Naive thymus-derived CD4-positive, alpha-beta T cell (primary cell): ENCODE measurements at places on chromosomes 13 and 19. TPM values are rescaled to one million over a fixed set of nuclear protein-coding genes. Genes with fewer than 3 reads are reported as not detected.

DNA sequence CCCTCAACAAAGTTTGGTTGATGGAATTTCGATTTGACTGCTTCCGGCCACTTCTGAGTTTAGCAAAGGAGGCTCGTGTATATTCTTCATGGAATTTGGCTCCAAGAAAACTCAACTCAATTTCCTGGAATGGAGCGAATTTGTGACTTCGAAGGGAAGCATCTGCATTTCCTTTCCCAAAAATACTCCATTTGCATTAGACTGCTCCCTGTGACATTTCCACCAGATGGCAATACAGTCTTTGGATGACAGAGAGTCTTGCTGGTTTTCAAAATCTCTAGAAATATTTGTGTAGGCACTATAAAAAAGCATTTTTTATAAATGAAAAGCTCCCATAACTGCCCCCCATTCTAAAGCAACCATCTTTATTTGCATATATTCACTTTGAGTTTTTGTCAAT is 4.1 kb downstream of the C1QTNF9 start:
- H3K36me3 ChIP-seq: no peaks in the 10 kb centered on the region
- H3K4me1 ChIP-seq: no peaks in the 10 kb centered on the region
- no peak for DNase-seq
- no peak overlapping the region for H3K27ac ChIP-seq
- H3K4me3 ChIP-seq: no peak overlapping the region
- no peaks in the 10 kb centered on the region for H3K27me3 ChIP-seq

Gene CYP2F1
- not detected for total RNA-seq

DNA sequence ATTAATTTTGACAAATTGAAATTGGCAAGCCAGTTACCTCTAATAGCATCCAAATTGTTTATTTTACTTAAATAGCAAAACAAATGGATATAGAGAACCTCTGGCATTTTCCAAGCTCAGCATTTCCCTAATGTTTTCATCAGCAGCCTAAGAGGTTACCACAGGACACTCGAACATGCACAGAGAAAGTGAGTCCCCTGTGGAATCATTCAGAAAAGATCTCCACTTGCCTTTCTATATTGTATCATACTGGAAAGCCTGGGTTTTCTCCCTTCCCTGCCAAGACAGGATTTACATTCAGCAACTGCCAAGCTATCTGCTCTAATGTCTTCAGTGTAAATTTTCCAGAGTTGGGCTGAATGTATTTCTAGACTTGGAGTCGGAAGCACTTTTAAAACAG is 188.9 kb downstream of the KCTD12 start:
- H3K36me3 ChIP-seq: no peaks in the 10 kb centered on the region
- H3K27ac ChIP-seq: no peak overlapping the region
- no peak overlapping the region for H3K4me3 ChIP-seq
- DNase-seq: no peak

Gene ING1
- total RNA-seq: 21.8 TPM

- DNase-seq: peak; percentile 67
- H3K4me3 ChIP-seq: no peak overlapping the region
- H3K27ac ChIP-seq: no peak overlapping the region
- H3K36me3 ChIP-seq: no peaks in the 10 kb centered on the region
- no peaks in the 10 kb centered on the region for H3K4me1 ChIP-seq
- H3K27me3 ChIP-seq: peaks cover 10% of the 10 kb centered on the region
Measured at GRCh38 chr13:20182231-20182846, 10.4 kb downstream of the GJB2 start.

DNA sequence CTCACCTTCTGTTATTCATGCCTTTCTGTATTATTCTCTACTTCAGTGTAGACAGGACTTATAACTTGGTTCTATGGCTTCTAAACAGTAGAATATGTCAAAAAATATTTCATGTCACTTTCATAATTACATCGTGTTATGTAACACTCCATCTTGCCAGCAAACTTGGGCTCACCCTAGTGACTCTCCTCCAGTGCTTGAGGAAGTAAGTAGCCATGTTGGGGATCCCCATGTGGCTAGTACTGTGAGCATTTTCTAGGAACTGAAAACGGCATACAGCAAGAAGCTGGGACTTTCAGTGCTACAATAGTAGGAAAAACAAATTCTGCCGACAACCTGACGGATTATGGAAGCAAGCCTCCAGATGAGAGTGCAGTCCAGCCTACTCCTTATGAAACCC is 495.6 kb downstream of the SLITRK6 start:
- H3K27me3 ChIP-seq: no peaks in the 10 kb centered on the region
- no peak for DNase-seq
- no peaks in the 10 kb centered on the region for H3K4me1 ChIP-seq
- no peak overlapping the region for H3K4me3 ChIP-seq
- no peak overlapping the region for H3K27ac ChIP-seq

Gene TNNI3
- total RNA-seq: not detected in 2 replicates

- no peak overlapping the region for H3K27ac ChIP-seq
- no peaks in the 10 kb centered on the region for H3K27me3 ChIP-seq
- no peak overlapping the region for H3K4me3 ChIP-seq
- no peaks in the 10 kb centered on the region for H3K36me3 ChIP-seq
- DNase-seq: no peak
Measured at GRCh38 chr13:84208246-84208910, 326.1 kb upstream of the SLITRK1 start.

Gene TMEM150B
- 0.73 TPM for total RNA-seq

Gene SYNE4
- 5.4 TPM for total RNA-seq

DNA sequence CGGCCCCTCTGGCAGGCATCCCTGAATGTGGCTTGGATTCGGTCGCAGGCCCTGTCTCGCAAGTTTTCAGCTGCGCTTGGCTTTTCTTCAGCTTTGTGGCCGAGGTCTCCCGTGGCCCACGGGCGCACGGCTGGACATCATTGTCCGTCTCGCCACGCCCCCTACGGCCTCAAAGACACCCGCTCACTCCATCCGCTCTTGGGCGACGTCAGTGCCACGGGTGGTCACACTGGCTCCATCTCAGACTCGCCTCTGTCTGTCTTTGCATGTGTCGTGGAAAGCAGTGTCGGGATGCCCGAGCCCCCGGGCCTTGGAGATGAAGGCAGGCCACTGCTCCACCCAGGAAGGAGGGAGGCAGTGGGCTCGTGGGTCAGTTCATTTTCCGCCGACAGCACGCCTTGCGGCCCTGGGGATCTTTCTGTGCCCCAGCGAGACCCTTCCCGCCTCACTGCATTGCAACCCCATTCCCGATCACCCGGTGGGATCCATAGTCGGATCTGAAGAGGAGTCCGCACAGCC is 51.0 kb downstream of the ZNF146 start:
- no peak overlapping the region for H3K27ac ChIP-seq
- H3K4me3 ChIP-seq: no peak overlapping the region
- no peaks in the 10 kb centered on the region for H3K36me3 ChIP-seq
- H3K4me1 ChIP-seq: no peaks in the 10 kb centered on the region
- no peaks in the 10 kb centered on the region for H3K27me3 ChIP-seq

Gene BCL3
- 15.0 TPM for total RNA-seq

DNA sequence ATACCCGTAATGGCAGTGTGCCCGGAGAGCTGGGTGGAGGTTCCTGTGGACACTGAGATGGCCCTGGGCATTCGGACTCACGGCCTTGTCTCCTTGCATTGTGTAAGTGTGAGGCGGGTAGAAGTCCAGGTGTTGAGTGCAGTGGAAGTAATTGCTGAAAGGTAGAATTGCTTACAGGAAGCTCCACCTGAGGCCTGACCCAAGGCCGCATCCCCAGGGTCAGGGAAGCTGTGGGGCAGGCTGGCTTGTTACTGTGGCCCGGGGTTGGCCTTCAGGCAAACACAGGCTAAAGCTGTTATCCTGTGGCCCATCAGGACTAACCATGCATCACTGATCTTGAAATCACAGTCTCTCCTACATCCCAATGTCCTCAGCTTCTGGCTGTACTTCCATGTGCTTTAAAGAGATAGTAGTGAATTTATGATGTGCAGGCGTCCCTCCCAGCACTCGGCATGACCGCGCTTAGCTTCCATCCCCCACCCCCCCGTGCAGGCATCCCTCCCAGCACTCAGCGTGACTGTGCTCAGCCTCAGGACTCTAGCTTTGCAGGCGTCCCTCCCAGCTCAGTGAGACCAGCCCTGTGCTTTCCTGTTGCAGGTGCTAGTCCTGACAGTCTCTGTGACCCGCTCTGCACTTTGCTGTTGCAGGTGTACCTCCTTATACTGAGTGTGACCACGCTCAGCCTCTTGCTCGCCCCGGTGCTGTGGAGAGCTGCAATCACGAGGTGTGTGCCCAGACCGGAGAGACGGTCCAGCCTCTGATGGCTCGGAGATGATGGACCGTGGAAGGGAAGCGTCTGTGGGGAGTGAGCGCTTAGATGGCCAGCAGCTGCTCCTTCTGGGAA is 35.6 kb upstream of the TFDP1 start:
- H3K27me3 ChIP-seq: no peaks in the 10 kb centered on the region
- DNase-seq: no peak
- no peak overlapping the region for H3K27ac ChIP-seq
- H3K36me3 ChIP-seq: no peaks in the 10 kb centered on the region
- no peak overlapping the region for H3K4me3 ChIP-seq

DNA sequence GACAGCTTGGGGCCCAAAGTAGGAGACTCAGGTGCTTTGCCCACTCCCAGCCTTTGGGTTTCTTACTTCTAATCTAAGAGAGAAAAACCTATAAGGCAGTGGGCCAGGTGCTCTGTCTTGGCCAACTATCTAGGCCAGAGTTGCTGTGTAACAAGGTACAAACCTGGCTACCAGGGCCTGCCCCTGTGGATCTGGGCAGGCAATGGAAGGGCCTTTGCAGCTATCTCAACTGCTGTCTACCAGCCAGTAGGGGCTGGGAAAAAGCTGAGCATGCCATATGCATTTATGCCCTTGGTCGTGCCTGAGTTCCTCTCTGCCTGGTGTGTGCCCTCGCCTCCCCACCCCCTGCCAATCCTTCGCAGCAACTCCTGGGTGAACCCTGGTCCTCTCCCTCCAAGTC is 16.7 kb upstream of the SERPINE3 start:
- no peaks in the 10 kb centered on the region for H3K27me3 ChIP-seq
- H3K4me3 ChIP-seq: no peak overlapping the region
- no peaks in the 10 kb centered on the region for H3K36me3 ChIP-seq
- no peaks in the 10 kb centered on the region for H3K4me1 ChIP-seq
- no peak for DNase-seq
- no peak overlapping the region for H3K27ac ChIP-seq

DNA sequence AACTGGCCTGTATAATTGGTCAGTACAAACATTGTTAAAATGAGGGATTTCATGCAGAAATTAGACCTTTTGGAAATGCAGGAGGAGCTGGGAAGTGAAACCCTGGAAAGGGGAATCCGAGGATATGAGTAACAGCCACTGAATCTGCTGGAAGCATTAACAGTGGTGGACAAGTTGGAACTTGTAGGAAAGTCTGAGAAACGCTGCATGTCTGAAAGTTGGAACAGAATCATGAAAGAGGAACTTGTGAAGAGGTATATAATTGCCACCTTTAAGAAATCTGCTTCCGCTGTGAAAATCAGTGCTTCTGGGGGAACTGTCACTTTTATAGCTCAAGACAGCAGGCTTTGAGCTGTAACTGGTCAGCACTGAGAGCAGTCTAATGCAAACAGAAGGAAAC is 716.5 kb upstream of the PRR20A start:
- H3K27ac ChIP-seq: no peak overlapping the region
- no peaks in the 10 kb centered on the region for H3K27me3 ChIP-seq
- no peaks in the 10 kb centered on the region for H3K4me1 ChIP-seq
- no peak overlapping the region for H3K4me3 ChIP-seq
- H3K36me3 ChIP-seq: no peaks in the 10 kb centered on the region

DNA sequence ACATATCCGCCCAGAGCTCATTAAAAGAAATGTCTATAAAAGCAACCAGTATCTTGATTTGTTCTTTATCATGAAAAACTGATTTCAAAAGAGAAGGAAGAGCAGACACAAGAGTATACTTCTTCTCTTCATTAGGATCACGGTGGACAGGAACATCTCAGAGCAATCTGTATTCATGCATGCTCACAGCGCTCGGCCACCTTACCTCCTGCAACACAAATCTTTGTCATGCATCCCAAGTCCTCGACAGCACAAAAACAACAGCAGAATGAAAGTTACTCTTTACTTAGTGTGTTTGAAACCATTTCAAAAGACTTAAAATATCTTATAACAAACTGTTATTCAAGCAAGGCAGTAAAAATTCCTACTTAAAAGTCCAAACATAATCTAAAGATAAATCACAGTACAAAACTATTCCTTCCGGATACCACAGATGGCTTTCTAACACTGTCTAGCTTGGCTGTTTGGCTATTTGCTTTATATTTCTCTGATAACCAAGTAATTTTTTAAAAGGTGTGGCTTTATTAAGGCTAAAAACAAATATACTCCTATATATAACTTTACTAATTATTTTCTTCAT is 174.5 kb downstream of the TBC1D4 start:
- H3K27me3 ChIP-seq: no peaks in the 10 kb centered on the region
- no peak overlapping the region for H3K27ac ChIP-seq
- no peak for DNase-seq
- peaks cover 11% of the 10 kb centered on the region for H3K36me3 ChIP-seq
- H3K4me3 ChIP-seq: no peak overlapping the region

Gene KASH5
- 0.42 TPM for total RNA-seq

- H3K36me3 ChIP-seq: no peaks in the 10 kb centered on the region
- H3K4me3 ChIP-seq: peak within 1 kb of the TSS; percentile 56
- H3K27ac ChIP-seq: no peak within 1 kb of the TSS
- DNase-seq: peak; percentile 10
- peaks cover 30% of the 10 kb centered on the region for H3K4me1 ChIP-seq
Measured at GRCh38 chr19:6590827-6591319, at the start of gene CD70. TSS of gene CD70 (minus strand) at chr19:6591150. CDS start at chr19:6591002, 148 bp downstream.

Gene CLN5
- total RNA-seq: 16.1 and 18.9 TPM in 2 replicates

DNA sequence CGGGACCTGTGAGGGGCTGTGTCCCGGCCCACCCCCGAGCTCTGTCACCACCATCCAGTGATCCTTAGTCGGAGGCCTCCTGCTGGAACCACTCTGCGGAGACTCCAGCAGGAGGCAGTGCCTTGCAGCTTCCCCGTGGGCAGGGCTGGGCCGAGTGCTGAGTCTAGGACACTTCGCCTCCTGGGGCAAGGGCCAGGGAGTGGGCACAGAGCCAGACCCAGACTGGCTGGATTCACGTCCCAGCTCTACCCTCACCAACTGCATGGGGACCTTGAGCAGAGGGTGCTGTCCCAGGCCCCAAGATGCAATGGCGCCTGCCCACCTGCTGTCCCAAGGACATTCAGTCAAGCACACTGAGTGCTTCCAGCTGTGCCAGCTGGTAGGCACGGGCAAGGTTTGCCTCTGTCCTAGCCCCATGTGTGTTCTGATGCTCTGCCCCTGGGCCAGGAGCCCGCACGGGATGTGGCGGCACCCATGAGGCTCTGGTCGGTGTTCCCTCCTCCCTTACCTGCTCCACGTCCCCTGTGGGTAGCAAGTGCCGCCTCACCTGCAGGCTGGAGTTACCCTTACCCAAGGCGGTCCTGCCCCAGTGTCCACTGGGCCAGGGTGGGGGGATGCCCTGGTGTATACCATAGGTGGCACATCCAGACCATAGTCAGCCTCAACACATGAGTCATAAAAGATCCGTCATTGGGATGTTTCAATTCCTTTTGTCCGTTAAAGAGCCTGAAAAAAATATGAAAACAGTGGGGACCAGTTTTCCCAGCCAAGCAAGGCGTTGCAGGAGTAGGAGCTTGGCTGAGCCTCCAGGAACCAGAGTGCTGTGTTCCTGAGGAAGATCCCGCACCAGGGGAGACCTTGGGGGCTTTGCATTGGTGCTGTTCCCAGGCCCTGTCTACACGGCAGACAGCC is 7.4 kb downstream of the FZR1 start:
- no peaks in the 10 kb centered on the region for H3K27me3 ChIP-seq
- H3K4me1 ChIP-seq: peaks cover 7% of the 10 kb centered on the region
- no peak for DNase-seq
- H3K4me3 ChIP-seq: no peak overlapping the region
- H3K36me3 ChIP-seq: peaks cover 31% of the 10 kb centered on the region
- no peak overlapping the region for H3K27ac ChIP-seq

- no peak overlapping the region for H3K27ac ChIP-seq
- H3K4me3 ChIP-seq: no peak overlapping the region
- no peak for DNase-seq
- H3K36me3 ChIP-seq: no peaks in the 10 kb centered on the region
- H3K27me3 ChIP-seq: no peaks in the 10 kb centered on the region
Measured at GRCh38 chr19:44794610-44795009, 14.3 kb upstream of the BCAM start.
